Activated CD8-positive, alpha-beta memory T cell treated with anti-CD3 and anti-CD28 coated beads for 1 hour (primary cell): ENCODE measurements at places on chromosomes 7 and 10.

DNA sequence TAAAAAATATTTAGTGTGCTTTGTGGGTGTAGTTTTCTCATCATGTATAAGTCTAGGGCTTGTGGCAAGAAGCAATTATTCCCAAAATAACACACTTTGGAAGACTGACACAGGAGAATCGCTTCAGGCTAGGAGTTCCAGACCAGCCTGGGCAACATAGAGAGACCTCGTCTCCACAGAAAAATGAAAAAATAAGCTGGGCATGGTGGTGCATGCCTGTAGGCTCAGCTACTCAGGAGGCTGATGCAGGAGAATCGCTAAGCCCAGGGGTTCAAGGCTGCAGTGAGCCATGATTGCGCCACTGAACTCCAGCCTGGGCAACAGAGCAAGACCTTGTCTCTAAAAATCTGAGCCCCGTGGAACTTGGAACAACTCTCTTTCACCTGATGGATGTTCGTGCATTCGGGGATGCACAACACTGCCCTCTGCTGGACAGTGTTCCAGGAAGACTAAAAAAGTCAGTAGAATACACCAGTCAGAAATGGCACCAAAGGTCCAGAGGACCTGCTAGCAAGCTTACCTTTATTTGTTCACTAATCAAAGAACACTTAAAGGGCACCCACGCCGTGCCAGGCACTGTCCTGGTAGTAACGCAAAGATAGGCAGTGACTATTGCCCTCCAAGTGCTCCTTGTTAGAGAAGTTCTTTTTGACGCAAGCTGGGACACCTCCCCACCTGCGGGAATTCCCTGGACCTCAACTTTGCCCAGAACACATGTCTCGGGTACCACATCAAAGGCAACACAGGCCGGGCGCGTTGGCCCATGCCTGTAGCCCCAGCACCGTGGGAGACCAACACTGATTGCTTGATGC lies 81.9 kb upstream of the CALN1 start:
- no peak for DNase-seq

GRCh38 chr7:71208881-71209280 lies 76.9 kb downstream of the GALNT17 start:
- no peak for DNase-seq

DNA sequence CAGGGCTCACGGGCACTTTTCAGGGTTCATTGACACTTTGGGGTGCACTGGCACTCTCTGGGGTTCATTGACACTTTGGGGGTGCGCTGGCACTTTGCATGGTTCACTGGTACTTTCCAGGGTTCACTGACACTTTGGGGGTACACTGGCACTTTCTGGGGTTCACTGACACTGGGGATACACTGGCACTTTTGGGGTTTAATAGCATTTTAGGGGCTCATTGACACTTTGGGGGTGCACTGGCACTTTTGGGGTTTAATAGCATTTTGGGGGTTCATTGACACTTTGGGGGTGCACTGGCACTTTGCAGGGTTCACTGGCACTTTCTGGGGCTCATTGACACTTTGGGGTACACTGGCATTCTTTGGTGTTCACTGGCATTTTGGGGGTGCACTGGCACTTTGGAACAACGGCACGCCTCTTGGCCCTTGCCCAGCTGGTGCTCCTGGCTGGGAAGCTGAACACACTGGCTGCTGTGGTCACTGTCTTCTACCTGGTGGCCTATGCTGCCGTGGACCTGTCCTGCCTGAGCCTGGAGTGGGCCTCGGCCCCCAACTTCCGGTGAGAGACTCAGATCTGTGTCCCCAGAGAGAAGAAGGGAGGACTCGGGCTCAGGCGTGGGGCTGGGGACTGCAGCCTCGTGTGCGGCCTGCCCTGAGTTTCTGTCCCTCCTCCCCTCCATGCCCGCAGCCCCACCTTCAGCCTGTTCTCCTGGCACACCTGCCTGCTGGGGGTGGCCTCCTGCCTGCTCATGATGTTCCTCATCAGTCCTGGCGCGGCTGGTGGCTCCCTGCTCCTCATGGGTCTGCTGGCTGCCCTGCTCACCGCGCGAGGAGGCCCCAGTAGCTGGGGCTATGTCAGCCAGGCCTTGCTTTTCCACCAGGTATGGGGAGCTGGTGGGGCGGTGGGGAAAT lies 6.2 kb upstream of the TRIP6 start:
- no peak for DNase-seq

GRCh38 chr7:109611656-109612055 lies 1042.0 kb downstream of the DNAJB9 start:
- DNase-seq: no peak

- DNase-seq: no peak
Measured at GRCh38 chr7:29099896-29100847, 46.2 kb downstream of the CPVL start.
